NCI-H1930 (cell line): ENCODE measurements at places on chromosomes 16 and 17.

DNA sequence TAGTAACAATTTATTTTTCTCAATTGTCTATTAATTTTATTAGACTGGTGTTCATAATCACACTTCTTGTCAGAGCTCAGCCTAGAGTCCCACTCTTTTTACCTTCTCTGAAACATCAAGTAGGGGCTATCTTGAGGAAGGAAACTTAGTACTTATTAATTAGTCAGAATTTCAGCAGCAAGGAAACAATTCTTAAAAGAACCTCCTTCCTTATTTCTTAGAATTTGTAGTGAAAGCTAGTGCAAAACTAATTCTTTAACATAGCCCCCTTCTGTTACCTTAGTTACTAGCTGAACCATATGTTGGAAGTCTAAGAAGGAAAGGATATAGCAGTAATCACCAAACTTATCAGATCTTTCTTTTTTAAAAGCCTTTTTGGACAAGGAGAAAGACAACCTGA lies 35.2 kb downstream of the MAP2K4 start:
- no peak for DNase-seq

DNA sequence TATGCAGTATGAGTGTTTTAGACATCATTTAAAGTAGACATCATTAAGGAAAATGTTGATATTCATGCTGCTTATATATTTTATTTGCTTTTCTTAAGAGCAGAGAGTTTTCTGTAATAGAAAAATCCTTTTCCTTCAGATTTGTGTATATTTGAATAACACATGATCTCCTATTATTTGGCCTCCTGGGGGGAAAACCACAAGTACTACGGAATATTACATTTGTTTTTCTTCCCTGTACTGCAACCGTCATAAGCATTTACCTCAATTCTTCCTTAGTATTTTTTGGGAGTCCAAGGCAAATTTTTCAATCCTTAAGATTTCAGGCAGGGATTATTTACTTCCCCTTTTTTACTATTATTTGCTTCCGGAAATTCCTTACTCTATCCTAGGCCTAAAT lies 6.0 kb downstream of the RSPRY1 start:
- DNase-seq, result no peak

GRCh38 chr17:49364119-49364518 lies 2.1 kb upstream of the ZNF652 start:
- no peak for DNase-seq

DNA sequence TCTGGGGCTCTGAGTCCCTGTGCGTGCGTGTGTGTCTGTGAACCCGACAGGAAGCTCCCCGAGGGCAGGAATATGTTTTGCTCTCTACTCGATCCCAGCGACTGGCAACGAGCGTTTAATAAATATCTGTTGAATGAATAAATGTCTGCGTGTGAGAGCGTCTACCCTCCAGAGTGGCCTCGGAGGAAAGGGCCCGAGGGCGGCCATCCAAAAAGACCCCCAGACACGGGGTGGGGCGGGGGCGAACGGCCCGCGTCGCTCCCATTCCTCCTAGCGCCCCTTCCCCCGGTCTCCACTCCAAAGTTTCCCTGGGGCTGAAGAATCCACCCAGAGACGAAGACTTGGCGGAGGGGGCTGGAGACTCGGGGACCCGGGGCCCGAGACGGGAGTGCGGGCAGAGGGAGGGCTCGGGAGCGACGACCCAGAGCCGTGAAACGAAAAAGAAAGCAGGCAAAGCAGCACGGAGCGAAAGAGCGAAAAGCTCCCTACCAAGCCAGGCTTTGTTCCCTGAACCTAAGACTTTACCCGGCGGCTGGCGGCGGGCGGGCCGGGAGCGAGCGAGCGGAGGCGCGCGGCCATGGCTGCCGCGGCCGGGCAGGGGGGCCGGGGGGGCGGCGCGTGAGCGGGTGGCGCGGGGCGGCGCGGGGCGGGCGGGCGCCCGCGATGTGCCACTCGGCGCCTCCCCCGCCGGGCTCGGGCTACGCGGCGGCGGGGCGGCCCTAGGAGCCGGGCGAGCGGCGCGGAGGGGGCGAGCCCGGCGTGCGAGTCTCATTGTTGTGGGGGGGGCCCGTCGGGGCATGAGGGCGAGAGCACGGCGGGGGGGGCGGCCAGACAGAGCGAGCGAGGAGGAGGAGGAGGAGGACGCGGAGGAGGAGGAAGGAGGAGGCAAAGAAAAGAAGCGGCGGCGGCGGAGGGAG lies at the start of gene MLLT6:
Gene MLLT6, plus strand, starts transcription at position 668 of the 917 bp plus-strand sequence. CDS start 360 bp downstream, outside the sequence.
- peak; percentile 56 for DNase-seq

DNA sequence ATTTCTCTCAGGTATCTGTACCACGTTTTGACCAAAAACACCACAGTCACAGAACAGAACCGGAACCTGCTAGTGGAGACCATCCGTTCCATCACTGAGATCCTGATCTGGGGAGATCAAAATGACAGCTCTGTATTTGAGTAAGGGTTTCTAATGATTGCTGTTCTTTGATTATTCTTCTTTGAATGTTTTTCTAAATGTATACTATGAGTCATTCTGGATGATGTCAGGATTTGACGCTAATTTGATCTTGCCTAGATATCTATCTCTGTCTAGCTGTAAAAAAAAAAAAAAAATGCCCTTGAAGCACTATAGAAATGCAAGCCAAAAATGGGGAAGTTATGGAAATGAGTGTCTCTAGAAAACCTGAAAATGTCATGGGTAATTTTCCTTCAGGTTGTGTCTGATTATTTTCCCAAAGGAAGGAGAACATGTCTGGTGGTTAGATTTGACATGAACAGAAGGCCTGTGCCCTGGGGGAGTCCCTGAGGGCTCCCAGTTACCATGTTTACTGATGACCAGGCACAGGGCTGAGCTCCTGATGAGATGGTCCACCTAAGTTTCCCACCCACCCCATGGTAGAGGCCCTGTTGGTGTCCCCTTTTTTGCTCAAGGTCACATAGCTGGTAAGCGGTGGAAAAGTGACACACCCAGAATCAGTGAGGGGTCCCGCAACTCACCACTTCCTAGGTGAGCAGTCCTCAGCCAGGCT lies 13.6 kb downstream of the CLEC16A start:
- no peak for DNase-seq

DNA sequence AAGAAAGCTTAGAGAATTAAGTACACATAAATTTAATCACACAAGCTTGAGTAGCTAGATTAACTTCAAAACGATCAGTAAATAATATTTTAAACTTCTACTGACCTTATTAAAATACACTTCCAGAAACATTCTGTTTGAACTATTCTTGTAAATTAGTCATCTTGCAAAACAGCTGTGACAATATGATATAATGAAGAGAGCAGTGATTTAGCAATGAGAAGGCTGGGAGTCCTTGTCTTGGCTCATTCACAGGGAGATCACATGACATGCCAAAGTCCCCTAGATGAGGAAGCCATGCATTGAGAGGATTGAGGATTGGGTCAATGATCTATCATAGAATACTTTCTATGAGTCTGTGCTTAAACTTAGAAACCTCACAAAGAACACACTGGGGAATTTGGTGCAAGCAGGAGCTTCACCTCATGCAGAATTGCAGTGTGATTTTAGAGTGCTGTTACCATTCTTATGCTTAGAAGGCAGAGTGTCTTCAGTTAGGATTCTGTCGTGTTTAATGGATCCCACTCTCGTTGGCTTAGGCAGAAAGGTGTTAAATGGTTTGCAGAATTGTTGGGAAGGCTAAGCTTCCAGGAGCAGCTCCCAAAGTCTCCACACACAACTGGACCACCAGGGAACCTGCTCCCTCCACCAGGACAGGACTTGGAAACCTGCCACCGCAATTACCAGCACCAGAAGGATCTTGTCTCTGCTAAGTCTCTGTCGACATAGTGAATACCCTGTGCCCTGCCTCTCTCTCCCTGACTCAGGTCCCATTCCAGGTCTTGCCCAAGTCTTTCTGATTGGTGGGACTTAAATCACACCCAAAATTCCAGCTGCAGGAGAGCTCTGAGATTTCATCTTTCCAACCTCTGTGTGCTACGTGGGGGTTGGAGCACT lies 87.1 kb downstream of the USP22 start:
- DNase-seq, result no peak

DNA sequence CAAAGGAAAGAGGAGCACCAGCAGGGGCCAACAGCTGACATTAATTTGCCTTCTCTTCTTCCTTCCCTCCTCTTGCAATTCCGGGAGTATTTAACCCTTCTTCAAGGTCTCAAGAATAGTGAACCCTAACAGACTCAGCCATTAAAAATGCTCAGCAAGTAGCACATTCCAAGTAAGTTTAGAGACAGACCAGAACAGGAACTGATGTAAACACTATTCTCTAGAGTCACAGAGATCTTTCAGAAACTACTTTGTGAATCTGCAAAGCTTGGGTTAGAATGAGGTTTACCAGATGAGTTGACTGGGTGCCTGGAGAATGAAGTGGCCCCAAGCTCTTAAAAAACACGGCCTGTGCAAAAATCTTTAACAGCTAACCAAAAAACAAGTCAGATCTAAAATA lies 50.9 kb downstream of the TEX2 start:
- DNase-seq, result no peak

- DNase-seq, result no peak
These were observed 186.9 kb downstream of the RBFOX3 start for GRCh38 chr17:79423811-79424465.

DNA sequence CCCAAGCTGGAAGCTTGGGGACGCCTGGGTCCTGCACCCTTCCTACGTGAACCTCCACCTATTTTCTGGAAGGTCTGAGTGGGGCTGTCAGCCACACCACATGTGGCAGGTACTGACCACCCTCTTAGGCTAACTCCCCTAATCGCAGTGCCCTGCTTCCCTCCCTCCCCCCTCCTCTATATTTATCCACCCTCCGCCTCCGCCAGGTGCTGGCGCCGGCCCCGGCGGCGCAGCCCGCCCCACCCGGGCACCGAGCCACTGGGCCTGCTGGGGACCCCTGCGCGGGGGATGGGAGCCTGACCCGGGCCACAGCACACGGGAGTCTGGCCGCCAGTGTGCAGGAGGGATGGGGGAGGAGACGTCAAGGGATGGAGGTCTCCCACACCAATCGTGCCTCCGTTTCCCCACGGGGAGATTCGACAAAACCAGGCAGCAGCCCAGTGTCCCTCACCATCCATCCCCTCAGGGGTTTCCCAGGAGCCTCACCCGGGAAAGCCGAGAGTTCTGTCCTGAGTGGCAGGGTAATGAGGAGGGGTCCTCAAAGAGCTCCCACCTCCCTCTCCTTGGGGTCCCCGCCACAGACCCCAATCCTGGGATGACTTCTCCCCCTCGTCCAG lies 1.3 kb downstream of the PLEKHH3 start:
- DNase-seq, result no peak

GRCh38 chr17:47701608-47702007 lies 7.6 kb downstream of the TBKBP1 start:
- no peak for DNase-seq

DNA sequence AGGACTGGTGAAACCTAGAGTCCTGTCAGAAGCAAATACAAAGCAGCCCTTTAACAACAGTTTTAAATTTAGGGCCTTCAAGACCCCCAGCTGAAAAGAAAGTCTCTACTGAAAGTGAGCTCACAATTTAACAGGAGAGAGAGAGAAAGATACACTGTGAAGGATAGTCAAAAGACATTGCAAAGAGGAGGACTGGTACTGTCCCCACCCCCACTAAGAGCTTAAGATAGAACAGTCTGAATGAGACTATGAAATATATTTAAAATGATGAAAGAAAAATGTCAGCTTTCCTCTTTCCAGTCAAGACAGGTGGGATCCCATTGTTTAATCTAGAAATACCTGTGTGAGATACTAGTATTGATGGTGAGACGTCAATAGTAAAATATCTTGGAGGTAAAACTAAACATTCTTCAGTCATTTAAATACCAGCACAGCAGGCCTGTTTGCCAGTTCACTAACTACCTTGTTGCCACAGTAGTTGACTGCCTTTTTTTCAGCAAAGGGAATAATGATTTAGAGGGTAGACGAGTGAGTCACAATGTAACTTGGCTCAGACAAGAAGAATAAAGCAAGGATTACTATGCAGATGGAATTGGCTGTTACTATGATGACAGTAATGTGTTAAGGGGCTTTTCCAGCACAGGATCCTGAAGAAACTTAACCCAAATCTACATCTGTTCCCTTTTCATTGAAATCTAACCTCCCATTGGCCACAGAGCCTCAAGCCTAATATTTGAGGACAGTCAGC lies 47.2 kb upstream of the RASL10B start:
- DNase-seq, result no peak

DNA sequence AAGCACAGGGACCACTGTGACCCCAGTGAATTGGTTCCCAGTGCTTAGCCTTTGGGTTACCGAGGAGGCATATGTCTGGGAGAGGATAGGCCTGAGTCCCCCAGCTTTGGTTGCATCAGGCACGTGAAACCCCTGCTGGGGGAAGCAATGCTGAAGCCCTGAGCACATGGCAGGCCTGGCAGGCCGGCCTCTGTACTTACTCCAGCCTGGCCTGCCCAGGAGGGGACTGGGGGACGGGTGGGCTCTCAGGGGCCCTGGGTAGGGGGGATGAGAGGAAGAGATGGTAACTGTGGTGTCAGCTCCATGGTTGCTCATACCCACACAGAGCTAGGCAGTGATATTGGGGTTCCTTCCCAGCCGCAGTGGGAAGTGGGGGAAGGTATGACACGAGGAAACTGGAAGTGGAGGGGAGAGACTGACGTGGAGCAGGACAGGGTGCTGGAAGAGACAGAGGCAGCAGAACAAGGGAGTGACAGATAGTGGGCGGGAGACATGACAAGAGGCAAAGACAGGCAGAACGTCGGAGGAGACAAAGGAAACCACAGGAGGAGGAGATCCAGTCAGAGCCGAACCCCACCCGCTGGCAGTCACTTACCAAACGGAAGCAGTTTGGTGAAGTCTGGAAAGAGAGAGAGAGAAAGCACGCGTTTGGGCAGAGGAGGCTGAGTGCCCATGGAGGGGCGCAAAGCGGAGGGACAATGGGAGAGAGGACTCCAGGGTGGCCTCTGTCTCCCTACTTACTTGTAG lies 9.1 kb downstream of the TMEM208 start:
- no peak for DNase-seq

DNA sequence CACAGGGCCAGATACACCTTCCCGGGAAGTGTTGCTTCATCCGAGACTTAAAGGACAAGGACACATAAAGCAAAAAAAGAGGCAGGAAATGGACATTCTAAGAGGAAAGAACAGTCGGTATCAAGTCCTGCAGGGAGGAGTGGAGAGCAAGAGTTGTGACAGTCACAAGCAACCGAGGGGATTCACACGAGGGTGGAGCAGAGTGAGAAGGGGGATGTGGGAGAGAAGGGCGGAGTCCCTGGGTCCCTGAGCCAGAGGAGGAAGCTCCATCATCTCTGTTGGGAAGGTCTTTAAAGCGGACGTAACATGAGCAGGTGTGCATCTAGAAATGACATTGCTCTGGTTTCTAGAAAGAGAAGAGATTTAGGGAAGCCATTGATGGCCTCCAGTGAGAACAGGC lies 47.1 kb downstream of the AIPL1 start:
- no peak for DNase-seq

DNA sequence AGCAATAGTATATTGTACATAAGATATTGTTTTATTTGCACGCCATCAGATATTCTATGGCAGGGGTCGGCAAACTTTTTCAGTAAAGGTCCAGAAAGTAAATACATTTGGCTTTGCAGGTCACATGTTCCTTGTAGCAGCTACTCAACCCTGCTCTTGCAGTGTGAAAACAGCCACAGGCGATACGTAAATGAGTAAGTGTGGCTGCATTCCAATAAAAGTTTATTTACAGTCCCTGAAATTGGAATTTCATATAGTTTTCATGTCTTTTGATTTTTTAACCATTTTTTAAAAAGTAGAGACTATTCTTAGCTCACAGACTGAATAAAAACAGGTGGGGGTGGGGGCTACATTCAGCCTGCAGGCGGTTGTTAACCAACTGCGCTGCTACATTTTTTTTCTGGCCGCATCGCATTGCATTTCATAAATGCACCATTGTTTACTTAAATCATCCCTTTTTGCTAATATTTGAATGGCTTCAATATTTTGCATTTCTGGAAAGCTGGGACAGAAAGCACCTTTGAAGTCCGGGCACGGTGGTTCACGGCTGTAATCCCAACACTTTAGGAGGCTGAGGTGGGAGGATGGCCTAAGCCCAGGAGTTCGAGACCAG lies 50.5 kb upstream of the HAPSTR1 start:
- DNase-seq, result no peak
